ENCODE measurements at places on chromosomes 2 and 18.

DNA sequence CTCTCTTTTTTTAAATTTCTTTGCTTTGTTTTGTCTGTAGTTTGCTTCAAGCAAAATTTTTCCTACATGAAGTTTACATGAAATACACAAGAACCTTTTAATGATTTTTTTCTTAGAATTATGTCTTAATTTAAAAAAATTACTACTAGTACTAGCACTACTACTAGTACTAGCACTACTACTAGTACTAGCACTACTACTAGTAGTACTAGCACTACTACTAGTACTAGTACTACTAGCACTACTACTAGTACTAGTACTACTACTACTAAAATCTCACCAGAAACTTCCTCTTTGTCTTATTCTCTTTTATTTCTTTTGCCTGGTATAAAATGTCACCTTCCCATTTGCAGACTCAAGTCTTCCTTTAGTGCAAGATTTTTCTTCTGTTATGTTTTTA, 71.1 kb downstream of the PTH2R start:
- no peak for DNase-seq

DNA sequence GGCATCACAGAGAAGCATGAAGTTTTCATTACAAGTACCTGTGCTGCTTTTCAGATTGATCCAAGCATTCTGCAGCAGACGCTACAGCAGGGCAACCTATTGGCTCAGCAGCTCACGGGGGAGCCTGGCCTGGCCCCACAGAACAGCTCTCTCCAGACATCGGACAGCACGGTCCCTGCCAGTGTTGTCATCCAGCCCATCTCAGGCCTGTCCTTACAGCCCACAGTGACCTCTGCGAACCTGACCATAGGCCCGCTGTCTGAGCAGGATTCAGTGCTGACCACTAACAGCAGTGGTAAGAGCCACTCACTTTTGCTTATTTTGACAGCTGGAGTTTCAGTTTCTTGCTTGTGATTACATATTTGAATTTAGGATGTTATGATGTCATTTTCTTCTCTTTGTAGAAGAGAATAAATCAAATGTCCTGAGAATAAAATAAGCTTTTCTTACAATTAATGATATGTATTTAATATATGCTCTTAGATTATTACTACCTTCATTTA, 104.9 kb downstream of the ZNF236 start:
- DNase-seq, result no peak

- DNase-seq, result no peak
These were observed 77.3 kb downstream of the QPCT start for GRCh38 chr2:37421686-37422085.

DNA sequence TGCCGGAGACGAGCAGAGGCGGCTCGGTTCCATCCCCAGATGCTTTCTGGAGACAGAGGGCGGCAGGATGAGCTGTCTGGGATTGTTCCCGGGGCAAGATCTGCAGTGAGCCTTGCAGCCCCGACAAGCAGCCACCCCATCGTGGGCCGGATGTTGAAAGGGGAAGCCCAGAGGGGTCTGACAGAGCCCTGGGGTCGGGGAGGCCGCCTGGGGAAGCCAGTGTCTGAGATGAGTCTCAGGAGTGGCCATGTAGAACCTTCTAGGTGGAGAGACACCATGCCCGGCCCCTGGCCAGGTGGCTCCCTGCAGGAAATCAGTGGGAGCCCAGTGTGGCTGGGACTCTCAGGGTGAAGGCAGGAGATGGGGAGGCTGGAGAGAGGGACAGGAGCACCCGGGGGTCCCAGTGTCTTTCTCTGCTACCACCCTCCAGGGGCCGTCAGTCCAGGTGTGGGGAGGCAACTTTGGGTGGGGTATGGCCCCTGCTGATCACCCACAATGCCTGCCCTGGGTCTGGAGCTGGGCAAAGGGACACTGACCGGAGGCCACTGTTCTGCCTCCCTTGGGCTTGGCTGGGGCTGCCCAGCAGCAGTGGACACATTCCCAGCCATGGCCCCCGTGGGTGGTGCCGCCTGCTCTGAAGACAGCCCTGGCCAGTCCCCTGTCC, 128.3 kb upstream of the HS6ST1 start:
- no peak for DNase-seq

- DNase-seq, result no peak
These were observed 130.9 kb downstream of the STK39 start for GRCh38 chr2:168116448-168116847.

DNA sequence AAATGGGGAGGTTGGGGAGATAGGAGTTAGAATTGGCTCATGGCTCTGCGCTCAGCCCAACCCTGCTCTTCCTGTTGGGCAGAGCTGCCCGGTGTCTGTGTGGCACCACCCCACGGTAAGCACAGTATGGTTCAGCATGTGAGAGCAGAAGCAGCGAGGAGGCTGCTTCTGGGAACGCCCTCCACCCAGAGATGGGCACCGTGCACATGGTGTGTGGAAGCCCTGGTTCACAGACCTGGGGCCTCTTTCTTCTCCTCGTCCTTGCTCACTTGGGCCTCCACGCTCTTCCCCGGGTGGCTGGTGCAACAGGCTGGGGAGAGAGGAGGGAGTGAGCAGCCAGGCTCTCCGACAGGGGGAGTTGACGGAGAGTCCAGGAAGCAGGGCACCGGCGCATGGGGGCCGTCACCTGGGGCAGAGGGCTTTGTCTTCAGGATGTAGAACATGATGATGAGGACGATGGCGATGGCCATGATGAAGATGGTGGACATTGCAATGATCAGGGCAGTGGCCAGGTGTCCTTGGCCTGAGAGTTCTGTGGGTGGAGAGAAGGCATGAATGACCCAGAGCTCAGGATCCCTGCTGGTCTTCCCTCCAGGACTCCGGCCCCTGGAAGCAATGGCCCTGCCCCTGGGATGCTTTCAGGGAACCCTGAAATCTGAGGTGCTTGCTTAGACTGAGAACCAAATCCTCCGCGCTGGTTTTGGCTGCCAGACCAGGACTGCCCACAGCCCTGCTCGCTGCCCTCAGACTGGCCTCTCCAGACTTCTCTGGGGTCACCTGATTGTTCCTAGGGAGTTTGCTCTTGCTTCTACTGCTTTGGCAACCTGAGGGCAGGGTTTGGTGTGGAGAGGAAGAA, 78.3 kb downstream of the EDAR start:
- DNase-seq, result no peak

- no peak for DNase-seq
These were observed 322.2 kb downstream of the RDH14 start for GRCh38 chr2:18238209-18238608.

GRCh38 chr2:133791191-133791590, 222.9 kb upstream of the NCKAP5 start:
- no peak for DNase-seq

DNA sequence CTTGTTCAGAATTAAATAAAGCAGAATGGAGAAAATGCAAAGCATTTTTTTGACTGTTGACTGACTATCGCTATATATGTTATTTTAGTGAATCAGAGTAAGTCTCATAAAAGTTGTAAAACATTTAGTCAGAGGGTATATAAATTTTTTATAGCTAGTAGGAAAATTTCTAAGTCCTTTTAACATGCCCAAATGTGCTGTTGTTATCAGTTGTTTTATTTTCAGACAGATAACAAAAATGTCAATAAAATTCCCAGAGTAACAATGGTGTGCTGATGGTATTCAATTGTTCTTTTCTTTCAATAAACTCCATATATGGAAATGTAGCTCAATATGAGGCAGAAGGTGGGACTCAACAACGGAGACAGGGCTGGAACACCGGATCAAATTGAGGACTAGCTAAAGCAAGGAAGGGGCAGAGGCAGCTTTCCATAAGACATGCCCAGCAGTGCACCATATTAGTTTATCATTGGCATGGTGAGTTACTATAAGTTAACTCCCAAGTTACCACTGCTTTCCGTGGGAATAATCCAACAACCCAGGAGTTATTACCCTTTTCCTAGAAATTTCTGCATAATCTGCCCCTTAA, 26.6 kb downstream of the GULP1 start:
- DNase-seq, result no peak

GRCh38 chr18:80109676-80110078, 615 bp downstream of the ADNP2 start:
- peak; percentile 73 for DNase-seq

- DNase-seq, result no peak
These were observed 828.8 kb upstream of the CRIM1 start for GRCh38 chr2:35526741-35527140.

GRCh38 chr18:49241852-49242251, 218.6 kb downstream of the DYM start:
- no peak for DNase-seq

- no peak for DNase-seq
These were observed 213.4 kb downstream of the CDH20 start for GRCh38 chr18:61546590-61546989.

- DNase-seq, result no peak
These were observed 124.4 kb downstream of the HRH4 start for GRCh38 chr18:24584813-24585212.

DNA sequence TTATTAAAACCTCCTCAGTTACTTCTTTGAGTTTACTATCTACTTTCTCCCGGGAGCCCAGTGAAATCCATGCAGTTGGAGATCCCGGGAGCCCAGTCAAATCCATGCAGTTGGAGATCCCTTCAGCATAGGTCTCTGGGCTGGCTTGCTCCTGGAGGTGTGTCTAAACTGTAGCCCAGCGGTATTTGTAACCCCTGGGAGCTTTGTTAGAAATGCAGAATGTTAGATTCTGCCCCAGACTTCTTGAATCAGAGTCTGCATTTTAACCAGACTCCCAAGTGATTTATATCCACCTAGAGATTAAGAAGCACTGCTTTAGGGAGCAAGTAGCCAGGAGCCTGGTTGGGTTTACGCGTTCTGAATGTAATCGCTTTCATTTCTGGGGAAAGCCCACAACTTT, 54.5 kb downstream of the ARHGAP28 start:
- no peak for DNase-seq

- no peak for DNase-seq
These were observed 31.6 kb downstream of the TANC1 start for GRCh38 chr2:159000072-159000471.

DNA sequence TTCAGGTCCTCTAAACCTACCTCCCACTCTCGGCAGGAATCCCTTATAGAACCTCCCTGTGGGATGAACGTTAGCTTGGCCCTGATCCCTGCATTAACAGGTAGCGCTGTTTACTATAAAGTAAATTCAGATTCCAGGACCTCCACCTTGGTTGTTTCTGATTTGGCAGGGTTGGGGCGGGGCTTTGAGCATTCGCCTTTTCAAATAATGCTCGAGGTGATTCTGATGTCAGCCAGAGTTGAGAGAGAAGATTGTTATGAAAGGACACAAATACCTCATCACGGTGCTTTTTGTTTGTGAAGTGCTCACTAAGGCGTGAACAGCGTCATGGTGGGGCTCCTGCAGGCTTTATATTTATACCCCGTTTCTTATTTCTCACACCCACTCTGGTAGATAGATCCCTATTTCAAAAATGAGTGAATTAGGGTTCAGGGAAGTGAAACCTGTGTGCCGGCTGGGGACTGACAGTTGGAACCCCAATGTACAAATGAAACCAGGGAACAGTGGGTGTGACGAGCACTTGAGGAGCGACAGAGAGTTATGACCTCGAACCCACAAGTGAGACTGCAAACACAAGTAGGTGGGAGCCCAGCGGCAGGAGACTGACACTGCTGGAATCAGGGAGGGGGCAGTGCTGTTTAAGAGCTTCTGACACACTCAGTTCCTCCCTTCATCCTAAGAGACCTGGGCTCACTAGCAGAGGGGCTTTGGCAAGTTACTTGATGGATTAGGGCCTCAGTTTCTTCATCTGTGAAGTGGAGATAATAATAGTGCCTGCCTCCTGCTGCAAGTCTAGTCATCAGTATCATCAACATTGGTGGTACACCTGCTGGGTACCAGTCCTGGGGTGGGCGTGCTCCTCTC, 14.2 kb upstream of the CXCR4 start:
- peak; percentile 79 for DNase-seq

- no peak for DNase-seq
These were observed 46.8 kb upstream of the FAM98A start for GRCh38 chr2:33645861-33646260.

- no peak for DNase-seq
These were observed 84.4 kb downstream of the KCNS3 start for GRCh38 chr2:17962876-17963275.

GRCh38 chr2:119463990-119464389, 32.3 kb downstream of the TMEM37 start:
- DNase-seq, result no peak

DNA sequence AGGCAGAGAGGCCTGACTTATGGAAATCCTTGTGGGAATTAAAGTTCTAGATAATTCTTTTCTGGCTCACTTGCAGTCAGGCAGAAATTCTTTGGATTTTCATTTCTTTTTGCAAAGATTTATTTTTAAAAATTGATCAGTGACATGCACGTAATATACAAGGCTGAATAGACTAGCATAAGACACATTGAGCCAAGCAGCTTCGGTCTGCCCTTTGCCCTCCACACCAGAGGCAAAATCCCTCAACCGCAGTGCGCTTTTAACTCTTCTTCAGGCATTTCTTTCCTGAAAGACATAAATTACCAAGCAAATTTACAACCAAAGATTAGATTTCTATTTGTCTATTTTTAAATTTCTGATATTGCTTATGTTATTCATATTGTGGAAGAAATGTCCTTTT, 227.9 kb downstream of the LOXHD1 start:
- no peak for DNase-seq

- DNase-seq, result no peak
These were observed 15.4 kb downstream of the GDF7 start for GRCh38 chr2:20682167-20682920.

DNA sequence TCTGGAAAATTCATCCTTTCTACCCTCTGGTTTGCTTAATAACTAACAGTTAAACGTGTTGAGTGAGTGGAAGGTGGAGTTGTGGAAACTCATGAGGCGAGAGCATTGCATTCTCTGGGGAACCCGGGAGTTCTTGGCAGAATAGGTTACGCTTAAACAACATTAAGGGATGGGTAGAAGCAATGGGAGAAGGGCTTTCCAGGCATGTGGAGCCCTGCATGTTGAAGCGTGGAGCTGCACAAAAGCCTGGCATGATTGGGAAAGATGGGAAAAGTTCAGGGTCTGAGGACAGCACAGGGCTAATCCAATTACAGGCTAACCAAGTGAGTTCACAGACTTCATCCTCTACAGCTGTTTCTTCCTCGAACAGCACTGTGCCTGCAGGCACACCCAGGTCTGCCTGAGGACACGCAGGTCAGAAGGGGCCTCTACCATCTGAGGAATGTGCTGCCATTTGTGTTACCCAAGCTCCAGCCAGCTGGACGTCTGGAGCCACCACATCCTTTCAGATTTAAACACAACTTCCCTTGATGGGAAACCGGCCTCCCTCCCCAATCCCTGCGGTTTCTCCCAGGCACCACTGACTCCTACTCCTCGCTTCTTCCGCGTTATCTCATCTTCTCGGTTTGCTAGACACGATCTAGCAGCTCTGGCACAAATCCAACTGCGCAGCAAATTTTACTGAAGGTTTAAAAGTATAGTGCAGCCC, 164.2 kb downstream of the ANTXR1 start:
- DNase-seq, result no peak

- DNase-seq, result no peak
These were observed 9.8 kb upstream of the YWHAQ start for GRCh38 chr2:9640403-9641104.

- DNase-seq, result peak; percentile 13
These were observed 44.9 kb downstream of the RBBP8 start for GRCh38 chr18:22977847-22978701.

DNA sequence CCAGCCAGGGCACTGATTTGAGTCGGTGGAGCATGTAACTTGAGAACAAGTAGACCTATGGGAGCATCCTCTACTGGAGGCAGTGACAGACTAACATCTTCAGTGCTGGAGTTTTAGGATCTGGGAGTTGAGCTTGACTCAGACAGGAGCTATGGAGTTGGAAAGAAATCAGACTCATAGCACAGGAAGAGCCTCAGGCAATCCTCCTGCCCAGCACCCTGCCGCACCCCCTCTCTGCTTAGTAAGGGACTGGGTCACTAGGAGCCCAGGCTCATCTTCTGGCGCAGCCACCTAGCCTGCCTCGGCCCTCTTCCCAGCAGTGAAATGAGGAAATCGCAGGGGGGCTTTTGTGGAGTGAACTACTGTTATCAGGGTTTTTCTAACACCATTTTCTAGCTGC, 3.6 kb downstream of the ARID5A start:
- no peak for DNase-seq
